ENCODE measurements at places on chromosomes 4 and X.
A peak's percentile ranks its signal among the peaks of the same experiment; 100 is the strongest.

DNA sequence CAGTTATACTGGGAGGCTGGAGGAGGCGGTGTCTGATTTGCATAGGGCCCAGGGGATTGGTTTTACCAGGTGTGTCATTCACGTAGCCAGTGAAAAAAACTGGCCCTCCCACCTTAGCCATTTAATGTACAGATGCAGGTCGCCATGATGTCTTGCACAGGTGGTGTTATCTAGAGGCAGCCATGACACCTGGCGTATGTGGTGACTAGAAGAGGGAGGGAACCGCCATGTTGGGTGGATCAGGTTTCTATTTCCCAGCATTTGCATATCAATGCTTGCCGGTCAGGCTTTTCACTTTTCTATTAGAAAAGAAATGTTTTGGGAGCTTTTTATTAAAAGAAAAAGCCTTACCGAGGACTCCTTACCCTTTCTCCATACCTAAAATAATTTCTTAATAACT is 523.4 kb downstream of the ADGRL3 start:
- no peak for DNase-seq

- no peak for DNase-seq
Observed at GRCh38 chr4:123776267-123776666, 379.7 kb downstream of the SPRY1 start.

GRCh38 chr4:2534904-2535375 is 1.5 kb upstream of the FAM193A start:
- peak; percentile 4 for DNase-seq

DNA sequence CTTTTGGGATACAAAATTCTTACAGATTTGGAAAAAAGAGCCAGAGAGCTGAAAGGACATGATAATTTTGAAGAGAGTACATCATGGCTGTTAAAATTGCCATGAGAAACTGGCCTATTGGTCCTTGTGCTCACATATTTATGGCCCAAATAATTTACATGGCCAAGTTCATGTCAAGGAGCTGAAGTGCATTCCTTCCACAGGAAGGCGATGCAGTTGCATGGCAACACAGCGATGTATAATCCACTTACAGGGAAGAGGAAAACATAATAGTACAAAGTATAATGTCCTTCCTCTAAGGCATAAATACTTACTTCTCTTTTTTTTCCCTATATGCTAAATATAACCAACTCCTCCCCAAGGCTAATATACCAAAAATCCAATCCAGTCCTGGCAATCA is 914.5 kb upstream of the AGA start:
- DNase-seq = no peak

GRCh38 chr4:156568041-156568440 is 403.6 kb downstream of the PDGFC start:
- no peak for DNase-seq

DNA sequence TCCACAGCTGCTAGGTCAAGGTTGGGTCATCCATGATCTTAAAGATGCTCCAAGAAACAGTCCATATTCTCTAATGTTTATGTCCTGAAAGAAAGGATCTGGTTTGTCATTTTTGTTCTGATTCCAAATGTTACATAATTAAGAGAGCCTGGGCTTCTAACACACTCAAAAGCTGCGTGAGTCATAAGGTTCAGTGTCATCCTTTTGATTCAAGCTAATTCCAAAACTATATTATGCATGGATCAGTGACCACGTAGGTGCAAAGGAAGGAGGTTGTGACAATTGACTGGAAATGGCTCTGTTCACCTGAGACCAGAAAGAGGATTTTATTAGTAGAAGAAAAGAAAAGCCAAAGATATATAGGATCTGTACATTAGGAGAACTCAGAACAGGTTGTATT is 268.7 kb upstream of the GK2 start:
- no peak for DNase-seq

- DNase-seq = no peak
Observed at GRCh38 chrX:119069128-119069527, 3.7 kb upstream of the CT47C1 start.

DNA sequence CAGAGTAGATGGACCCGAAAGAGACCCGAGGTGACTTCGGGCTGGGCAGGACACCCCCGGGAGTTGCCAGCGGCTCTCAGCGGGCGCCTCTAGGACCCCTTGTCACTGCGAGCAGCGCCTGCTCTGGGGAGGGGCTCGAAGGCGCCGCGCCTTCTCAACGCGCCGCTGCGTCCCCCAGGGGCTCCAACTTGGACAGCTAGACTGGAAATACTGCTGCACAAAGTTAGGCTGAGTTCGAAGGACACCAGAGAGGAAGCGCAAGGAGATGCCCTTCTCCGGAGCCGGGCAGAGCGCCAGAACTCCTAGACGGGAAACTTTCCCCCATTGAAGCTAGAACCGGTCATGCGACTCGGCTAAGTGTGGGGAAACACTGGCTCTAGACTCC is 493 bp upstream of the KCNIP4 start:
- DNase-seq = no peak

DNA sequence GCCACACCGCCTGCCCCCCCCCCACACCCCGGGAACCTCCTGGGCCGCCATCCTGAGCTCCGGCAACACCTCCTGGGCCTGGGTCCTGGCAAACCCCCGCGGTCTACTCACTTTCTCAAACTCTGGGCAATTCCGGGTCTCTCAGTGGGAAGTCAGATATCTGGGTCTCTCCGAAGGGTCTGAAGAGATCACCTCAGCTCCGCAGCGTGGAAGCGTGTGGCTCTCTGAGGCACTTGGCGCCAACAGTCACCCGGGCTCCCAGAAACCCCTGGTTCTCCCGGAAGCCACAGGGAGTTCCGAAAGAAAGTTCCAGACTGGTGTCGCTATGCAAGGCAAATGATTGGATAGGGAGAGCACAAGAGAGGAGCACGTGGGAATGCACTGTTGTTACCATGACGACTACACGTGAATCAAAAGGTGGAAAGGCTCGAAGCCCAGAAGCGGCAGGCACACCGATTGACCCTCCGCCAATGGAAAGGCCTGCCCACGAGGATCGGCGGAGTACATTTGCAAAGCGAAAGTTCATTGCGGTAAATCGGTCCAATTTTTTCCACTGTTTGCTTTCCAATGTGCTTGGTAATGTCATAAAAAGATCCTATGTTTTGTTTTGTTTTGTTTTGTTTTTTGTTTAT is at the start of gene PNMA6E:
Gene PNMA6E (minus strand): TSS at position 218 of the 632 bp plus-strand sequence. CDS start 2,501 bp downstream, outside the sequence.
- no peak for DNase-seq

- DNase-seq = peak; percentile 33
Observed at GRCh38 chr4:169723207-169723965, 34.4 kb downstream of the HPF1 start.

DNA sequence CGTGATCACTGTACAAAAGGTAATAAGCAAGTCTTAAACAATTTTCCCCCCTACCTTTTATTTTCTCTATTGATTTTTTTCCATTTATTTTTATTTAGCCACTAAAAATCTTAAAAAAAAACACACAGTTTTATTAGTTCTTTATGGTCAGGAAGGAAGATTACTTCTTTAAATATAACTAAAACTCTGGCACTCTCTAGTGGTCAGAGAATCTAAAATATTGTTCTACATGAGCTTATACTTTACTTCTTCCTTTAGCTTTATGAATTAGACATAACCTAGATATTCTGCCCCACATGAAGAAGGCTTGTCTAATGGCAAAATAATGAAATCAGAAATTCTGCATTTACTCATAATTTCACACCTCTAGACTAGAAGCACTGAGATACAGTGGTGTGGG is 135.2 kb downstream of the PDE5A start:
- peak; percentile 23 for DNase-seq

- peak; percentile 10 for DNase-seq
Observed at GRCh38 chrX:38275615-38276014, 51.7 kb downstream of the RPGR start.

Measured in lung microvascular endothelial cell (primary cell).